ENCODE measurements at places on chromosomes 7 and 10.

DNA sequence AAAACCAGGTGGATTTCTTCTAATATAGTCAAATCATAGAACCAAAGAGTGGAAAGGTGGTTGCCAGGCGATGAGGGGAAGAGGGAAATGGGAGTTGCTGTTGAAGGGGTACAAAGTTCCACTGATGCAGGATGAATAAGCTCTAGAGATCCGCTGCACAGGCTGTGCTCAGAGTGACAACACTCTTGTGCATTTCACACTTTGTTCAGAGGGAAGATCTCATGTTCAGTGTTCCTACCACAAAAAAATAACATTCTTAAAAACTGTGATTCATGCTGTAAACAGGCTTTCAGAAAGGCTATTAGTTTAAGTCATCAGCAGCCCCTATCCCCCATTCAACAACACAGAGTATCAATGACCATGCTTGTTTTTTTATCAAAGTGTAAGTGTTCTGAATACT lies 213.8 kb downstream of the COBL start:
- DNase-seq: no peak

DNA sequence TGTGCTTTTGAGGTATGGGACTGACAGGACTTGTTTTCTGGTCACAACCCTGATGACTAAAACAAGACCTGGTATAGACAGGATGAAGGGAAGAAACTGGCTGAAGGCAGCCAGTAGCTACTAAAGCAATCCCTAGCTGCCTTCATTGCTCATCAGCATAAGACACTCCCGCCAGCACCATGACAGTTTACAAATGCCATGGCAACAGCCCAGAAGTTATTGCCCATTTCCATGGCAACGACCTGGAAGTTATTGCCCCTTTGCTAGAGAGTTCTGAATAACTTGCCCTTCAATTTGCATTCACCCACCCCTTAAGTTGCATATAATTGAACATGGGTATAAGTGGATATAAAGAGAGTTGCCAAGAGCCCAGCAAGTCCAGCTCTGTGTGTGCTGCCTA lies 169.6 kb upstream of the FAM171A1 start:
- DNase-seq: no peak

GRCh38 chr7:151088019-151088855 lies 2.0 kb downstream of the AGAP3 start:
- DNase-seq: no peak

DNA sequence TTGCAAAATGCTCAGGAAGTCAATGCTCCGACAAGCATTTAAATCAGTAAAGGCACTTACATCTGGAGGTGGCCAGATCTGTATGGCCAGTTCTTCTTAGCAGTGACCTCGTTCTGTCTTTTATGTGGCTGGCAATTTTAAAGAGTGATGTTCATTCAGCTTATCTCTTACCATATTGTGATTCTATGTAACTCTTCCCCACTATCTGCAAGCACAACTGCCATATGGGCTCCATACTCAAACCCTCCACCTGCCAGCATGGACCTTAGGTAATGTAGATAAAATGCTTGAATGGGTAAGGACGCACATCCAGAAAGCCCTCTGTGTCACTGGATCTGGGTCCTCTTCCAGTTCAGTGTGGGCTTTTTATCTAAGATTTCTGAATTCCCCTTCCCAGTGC lies 42.4 kb upstream of the STK17A start:
- no peak for DNase-seq

DNA sequence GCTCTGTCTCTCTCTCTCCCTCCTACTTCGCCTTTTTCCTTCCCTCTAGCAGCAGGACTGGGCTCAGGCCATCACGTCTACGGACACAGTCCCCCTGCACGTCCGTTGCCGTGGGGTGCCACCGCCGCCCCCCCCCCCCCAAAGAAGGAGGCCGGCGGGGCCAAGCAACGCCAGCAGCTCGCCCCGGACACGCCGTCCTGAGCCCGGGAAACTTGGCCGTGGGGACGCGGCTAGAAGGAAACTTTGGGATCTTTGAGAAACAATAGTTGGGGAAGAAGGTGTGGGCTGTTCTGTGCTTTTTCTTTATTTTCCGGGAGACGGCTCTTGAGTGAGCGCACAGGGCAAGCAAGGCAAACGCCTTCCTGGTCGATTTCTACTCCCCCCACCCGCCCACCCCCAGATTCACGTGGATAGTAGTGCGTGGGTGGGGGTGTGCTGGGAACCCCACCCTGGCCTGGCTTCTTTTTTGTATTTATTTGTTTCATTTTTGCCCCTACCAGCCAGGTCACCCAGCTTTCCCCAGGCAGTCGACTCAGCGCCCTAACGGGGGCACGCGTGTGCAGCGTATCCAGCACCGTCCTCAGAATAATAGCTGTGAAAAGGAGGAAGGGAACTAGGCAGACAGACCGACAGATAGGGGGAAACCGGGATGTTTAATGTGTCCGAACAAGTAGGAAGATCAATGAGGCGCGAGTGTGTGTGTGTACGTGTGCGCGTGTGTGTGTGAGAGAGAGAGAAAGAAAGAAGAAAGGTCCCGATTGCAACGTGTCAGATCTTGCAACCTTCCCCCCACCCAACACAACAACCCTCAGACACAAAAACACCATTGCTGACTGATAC lies 1.4 kb downstream of the MXI1 start:
- DNase-seq: no peak

DNA sequence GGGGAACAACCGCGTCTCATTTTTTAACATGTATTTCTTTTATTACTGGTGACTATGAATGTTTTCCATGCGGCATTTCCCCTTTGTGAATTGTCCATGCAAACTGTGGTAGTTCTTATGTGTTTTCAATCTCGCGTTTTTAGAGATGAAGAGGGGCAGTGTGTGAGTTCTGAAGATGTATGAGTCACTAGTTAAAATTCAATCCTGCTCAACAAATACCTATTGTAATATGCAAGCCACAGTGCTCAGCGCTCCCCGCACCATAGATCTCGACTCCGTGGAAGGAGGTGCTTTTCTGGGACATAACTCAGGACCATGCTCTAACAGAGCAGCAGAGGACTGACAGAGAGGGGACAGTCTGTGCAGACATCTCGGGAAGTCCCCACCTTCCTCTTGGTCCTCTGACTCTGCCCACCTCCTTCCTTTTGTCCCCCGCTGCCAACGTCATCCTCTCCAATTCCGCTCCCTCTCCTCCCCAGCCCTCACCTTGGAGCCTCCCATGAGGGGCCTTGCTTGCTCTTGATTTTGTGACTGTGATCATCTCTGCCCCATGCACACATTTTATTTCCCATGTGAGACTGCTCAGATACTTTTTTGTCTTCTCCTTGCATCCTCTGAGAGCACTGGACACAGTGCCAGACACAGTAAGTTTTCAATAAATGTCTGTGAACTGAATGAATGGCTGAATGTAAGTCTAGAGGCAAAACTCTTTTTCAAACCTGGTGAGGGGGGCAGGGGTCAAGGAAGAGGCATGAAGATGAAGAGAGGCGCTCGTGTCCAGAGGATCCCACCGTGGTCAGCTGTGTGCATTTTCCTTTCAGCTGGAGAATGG lies 42.7 kb upstream of the PLEKHA1 start:
- DNase-seq: no peak

GRCh38 chr7:150829426-150829825 lies 22.9 kb upstream of the AOC1 start:
- no peak for DNase-seq

- peak; percentile 41 for DNase-seq
Measured at GRCh38 chr7:106345421-106346166, 60.8 kb upstream of the NAMPT start.

DNA sequence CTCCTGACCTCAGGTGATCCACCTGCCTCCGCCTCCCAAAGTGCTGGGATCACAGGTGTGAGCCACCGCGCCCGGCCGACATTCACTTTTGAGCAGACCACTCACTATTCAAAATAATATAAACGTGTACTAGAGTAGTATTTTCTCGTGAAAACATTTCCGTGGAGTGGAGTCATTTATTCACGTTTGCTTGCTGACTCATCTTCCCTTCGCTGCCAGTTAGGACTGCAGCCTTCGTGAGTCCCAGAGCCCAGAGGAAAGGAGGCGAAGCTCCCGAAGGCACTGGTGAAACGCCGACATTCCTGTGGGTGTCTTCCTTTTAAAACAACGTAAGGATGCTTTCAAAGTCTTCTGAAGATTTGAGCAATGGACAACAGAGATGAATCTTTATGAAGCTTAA lies 10.9 kb upstream of the INPP5A start:
- DNase-seq: no peak

GRCh38 chr7:158748335-158748734 lies 43.7 kb upstream of the NCAPG2 start:
- DNase-seq: no peak
